Activated CD4-positive, alpha-beta memory T cell treated with anti-CD3 and anti-CD28 coated beads, Interleukin-2, amount 10 ng/mL, durations not matched to agents 7 days and 5 days (primary cell): ENCODE measurements at places on chromosomes 12 and 14.
A peak's percentile ranks its signal among the peaks of the same experiment; 100 is the strongest.

DNA sequence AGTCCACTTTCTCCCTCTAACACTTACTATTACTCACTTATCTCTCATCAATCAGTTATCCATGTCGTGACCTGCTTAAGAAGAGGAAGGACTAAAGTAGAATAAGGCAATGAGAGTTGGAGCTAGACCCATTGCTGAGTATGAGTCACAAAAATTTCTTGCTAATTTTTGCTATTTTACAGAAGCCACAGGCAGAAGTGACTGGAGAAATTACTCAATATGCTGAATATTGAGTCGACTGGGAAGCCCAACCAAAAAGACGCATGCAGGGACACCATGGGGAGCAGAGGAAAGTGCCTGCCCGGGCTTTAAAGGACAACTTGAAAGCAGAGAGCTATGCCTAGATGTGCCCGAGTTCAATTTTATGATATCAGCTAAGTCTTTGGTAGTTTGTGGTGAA, 115.4 kb upstream of the FOXG1 start:
- H3K27ac ChIP-seq, result no peak overlapping the region
- no peaks in the 10 kb centered on the region for H3K36me3 ChIP-seq
- no peak for DNase-seq
- H3K4me3 ChIP-seq, result no peak overlapping the region

GRCh38 chr12:75658901-75659823, 147.8 kb upstream of the KRR1 start:
- H3K4me1 ChIP-seq, result peaks cover 37% of the 10 kb centered on the region
- H3K27me3 ChIP-seq, result peaks cover 5% of the 10 kb centered on the region
- H3K36me3 ChIP-seq, result peaks cover 2% of the 10 kb centered on the region
- H3K27ac ChIP-seq, result peak overlapping the region; percentile 29

DNA sequence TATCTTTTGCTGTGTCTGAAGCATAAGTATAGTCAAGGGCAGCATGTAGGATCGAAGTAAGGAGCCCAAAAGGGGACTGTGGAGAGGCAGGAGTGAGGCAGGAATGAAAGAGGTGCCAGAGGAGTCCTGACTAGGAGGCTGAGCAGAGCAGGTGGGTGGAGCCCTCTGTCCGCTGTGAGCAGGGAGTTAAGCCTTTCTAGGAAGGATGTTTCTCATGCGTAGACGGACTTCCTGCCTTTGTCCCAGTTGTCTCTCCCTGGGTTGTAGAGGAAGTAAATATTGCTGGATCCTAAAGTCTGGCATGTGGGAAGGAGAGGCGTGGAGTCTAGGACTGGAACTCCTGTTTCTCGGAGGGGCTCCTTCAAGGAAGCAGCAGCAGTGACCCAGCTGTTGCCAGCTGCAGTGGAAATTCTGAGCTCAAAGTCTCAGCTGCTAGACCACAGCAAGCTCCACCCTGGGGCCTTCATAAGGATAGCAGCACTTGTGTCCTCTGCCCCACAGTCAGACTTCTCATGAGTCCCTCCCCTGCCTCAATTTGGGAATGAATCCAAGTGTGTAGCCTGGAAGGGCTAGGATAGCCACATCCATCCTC, 44.0 kb downstream of the RBMS2 start:
- DNase-seq, result peak; percentile 45
- H3K27me3 ChIP-seq, result no peaks in the 10 kb centered on the region
- H3K4me3 ChIP-seq, result peak overlapping the region; percentile 31
- peaks cover 24% of the 10 kb centered on the region for H3K4me1 ChIP-seq
- H3K27ac ChIP-seq, result peak overlapping the region; percentile 61

DNA sequence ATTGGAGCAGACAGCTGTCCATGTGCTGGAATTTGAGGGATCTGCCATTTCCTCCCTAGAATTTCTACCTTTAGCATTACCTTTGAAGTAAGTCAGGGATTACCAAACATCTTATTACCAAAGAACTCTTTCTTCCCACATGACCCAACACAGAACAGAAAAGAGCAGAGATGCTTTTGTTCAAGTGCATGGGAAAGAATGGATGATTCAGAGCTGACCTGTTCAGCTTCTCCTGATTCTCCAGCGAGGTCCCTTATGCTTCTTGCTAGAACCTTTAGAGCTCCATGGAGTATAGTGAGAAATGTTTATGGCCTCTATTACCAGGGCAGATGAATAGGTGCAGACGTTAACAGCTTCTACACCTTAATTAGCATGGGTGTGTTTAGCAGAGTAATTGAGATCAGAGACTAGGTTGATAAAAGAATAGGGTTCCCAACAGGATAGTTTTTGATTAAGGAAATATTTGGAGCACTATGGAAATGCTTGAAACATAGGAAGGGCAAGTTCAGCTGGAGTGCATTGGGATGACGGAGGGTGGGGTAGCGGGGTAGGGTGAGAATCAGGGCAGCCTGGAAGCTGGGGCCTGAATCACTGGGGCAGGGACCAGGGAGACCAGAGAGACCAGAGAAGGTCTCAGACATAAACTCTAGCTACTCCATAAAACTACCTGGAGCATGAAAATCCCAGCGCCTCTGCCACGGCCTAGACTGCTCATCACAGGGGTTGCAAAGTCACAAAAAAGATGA, 223.7 kb downstream of the CACNA1C start:
- H3K27me3 ChIP-seq, result peaks cover 8% of the 10 kb centered on the region
- H3K4me3 ChIP-seq, result no peak overlapping the region
- no peak for DNase-seq

GRCh38 chr12:104175726-104176247, 37.8 kb upstream of the NFYB start:
- H3K27me3 ChIP-seq, result peaks cover 5% of the 10 kb centered on the region
- H3K4me3 ChIP-seq, result no peak overlapping the region
- H3K4me1 ChIP-seq, result peaks cover 19% of the 10 kb centered on the region
- H3K36me3 ChIP-seq, result no peaks in the 10 kb centered on the region

- H3K27ac ChIP-seq, result no peak overlapping the region
- H3K27me3 ChIP-seq, result no peaks in the 10 kb centered on the region
- no peak for DNase-seq
Observed at GRCh38 chr12:11808931-11809330, 159.5 kb downstream of the ETV6 start.

DNA sequence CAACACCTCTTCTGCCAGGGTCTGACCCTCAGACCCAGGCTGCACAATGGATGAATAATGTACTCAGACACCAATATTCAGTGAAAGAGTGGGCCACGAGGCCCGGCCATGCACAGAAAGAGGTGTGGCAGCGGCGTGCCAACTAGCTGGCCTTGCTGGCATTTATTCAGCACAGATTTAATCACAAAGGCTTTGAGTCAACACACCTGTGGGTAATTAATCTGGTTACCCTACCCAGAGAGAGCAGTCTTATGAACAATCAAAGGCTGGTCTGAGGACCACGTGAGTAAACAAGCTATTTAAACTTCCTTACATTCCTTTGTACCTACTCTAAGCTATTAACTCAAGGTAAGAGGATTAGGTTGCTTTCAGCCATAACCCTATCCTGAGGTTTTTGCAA, 324.8 kb downstream of the C12orf50 start:
- no peak overlapping the region for H3K4me3 ChIP-seq
- no peaks in the 10 kb centered on the region for H3K36me3 ChIP-seq
- no peak overlapping the region for H3K27ac ChIP-seq
- no peaks in the 10 kb centered on the region for H3K4me1 ChIP-seq
- no peaks in the 10 kb centered on the region for H3K27me3 ChIP-seq

DNA sequence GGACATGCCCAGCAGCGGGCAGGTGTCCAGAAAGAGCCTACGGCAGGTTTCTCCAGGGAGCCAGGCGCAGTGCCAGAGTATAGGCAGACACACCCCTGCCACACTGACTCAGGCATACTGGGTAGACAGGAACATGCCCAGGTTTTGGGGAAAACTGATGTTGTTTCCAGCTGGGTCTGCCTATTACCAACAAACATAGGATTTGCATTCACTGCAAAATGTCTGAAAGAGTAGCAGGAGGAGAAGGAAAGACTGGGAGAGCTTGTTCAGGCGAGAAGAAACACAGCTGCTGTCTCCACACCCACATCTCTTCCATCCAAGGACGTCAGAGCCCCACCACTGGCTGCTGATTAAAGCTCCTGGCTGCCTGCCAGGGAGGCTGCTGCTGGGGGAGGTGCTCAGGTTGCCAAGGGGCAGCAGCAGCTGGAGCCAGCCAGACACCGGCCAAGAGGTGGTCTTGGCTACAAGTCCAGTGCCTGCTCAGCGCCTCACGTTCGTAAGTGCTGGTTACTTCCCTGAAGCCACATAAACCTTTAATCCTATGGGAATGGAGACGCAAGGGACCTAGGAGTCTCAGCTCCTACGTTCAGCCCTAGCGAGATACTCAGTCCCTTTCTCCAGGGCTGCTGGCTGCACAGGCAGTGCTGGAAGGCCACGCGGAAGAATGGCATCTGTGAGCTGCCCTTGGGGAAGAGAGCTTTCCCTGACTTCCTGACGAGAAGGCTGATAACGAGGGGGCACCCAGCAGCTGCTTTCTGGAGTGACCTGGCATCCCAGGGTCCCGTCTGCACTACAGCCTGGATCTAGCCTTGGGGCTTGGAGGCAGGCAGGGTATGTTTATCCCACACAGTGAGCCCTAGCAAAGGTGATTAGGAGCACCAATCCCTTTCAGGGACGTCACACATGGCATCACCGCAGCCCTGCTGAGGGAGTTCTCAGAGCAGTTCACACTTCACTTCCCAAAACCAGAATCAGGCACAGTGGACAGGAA, 58.1 kb downstream of the PLEKHG3 start:
- H3K27ac ChIP-seq, result no peak overlapping the region
- H3K36me3 ChIP-seq, result no peaks in the 10 kb centered on the region
- H3K4me3 ChIP-seq, result no peak overlapping the region

DNA sequence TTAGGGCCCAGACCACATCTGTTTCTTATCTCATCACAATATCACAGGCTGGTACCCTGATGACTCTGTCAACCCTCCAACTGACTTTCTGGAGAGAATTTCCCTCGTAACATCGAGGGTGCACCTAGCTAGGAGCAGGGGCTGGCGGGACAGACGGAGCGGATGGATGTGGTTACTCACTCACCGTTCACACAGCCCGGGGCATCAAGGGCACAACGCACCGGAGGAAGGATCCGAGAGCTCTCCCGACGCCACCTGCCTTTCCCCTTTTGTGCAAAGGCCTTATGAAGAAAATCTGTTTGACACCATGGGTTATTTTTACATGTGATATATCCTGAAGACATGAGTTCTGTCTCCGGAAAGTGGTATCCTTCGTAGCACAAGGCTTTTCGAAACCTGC, 31.4 kb downstream of the SLC15A4 start:
- peaks cover 29% of the 10 kb centered on the region for H3K4me1 ChIP-seq
- peaks cover 49% of the 10 kb centered on the region for H3K36me3 ChIP-seq
- DNase-seq, result no peak
- H3K4me3 ChIP-seq, result no peak overlapping the region
- H3K27me3 ChIP-seq, result no peaks in the 10 kb centered on the region

- H3K36me3 ChIP-seq, result no peaks in the 10 kb centered on the region
- peaks cover 9% of the 10 kb centered on the region for H3K4me1 ChIP-seq
- H3K27ac ChIP-seq, result no peak overlapping the region
- DNase-seq, result no peak
Observed at GRCh38 chr12:47029903-47030302, 49.5 kb upstream of the PCED1B start.

DNA sequence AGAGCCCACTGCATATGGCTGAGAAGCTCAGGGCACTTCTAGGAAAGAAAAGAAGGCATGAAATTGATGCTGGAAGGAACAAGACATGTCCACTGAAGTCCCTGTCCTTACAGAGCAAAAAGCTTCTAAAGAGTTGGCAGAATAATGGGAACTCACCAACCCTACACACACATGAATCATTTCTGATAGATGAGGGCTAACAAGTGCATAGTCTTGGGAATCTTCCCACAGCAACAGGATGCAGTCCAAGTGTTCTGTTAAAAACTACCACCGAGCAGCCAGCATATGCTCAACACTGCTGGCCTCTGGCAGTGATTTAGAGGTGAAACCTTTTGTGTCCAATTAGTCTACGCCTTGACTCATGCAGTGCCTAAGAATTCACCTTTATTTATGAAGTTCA, 44.8 kb downstream of the RHOJ start:
- peaks cover 10% of the 10 kb centered on the region for H3K27me3 ChIP-seq
- no peaks in the 10 kb centered on the region for H3K4me1 ChIP-seq
- no peak overlapping the region for H3K27ac ChIP-seq
- DNase-seq, result no peak
- no peak overlapping the region for H3K4me3 ChIP-seq
